ENCODE measurements at places on chromosomes 16 and 17.
A peak's percentile ranks its signal among the peaks of the same experiment; 100 is the strongest.

- DNase-seq = peak; percentile 29
Observed at GRCh38 chr17:4331614-4332013, 34.9 kb downstream of the UBE2G1 start.

DNA sequence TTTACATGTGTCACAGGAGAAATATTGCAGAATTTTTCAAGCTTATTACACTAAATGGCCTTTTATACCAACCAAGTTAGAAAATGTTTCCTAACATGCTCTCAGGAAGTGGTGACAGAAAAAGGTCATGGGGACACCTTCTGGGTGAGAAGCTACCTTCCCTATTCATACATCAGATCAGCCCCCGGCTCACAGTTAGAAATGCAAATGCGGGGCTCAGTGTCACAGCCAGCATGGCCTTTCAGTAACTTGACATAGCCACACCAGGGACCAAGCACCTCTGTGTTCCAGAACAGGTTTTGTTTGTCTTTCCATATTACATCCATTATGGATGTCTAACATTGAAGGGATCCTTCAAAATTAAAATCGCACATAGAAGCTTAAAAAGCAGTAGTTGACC, 59.5 kb downstream of the CHD9NB start:
- no peak for DNase-seq

- DNase-seq = no peak
Observed at GRCh38 chr16:88798772-88799455, 4.7 kb upstream of the CDT1 start.

DNA sequence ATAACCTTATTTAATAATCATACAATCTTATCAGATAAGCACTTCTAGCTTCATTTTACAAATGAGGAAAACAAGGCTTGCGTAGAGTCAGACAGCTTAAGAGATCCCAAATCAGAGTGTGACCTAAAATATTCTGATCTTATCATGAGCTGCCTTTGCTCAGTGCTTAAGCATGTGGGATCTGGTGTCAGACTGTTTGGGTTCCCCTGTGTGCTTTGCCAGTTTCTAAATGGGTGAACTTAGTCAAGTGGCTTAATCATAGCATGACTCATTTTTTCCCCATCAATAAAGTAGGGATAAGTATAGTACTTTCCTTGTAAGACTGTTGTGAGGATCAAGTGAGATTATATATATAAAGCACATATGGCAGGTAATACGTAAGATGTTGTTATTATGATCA, 612.6 kb upstream of the C16orf82 start:
- no peak for DNase-seq

GRCh38 chr16:67548265-67549126, 13.8 kb upstream of the CTCF start:
- no peak for DNase-seq

DNA sequence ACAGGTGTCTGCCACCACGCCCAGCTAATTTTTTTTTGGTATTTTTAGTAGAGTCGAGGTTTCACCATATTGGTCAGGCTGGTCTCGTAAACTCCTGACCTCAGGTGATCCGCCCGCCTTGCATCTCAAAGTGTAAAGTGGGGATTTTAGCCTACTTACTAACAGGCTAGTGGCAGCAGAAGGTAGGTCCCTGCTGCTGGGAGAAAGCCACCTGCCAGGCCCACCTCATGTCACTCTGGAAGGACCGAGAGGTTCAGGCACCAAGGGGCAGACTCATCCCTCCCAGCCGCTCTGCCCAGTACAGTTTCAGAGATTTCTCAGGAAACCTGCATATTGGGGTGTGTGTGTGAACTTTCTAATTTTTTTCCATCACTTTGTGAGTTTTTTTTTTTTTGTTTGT, 2.1 kb upstream of the RCVRN start:
- DNase-seq = no peak

GRCh38 chr16:85250609-85251223, 138.4 kb upstream of the CIBAR2 start:
- peak; percentile 81 for DNase-seq

DNA sequence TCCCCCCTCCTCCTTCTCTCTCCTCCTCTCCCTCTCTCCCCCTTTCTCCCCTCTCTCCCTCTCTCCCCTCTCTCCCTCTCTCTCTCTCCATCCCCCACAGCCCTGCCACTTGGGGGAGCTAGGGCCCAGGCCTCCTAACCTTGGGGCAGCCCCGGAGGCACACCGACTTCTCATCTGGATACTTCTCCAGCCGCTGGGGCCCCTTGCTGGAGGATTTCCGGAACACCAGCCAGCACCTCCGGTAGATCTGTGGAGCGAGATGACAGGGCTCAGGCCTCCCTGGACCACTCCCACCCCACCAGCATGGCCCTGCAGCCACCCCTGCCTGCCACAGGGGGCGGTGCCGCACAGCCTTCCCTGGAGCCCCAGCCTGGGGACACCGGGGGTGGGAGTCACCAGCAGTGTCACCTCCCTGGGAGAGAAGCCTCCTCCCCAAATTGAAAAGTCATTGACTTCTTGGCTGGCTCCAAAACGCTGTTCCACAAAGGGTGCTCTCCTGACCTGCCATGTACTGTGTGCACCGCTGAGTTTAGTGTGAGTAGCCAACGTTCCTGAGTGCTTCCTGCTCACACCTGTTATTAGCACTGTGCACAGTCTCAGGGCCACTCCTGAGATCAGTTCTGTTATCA, 10.5 kb downstream of the DOK4 start:
- DNase-seq = peak; percentile 64

DNA sequence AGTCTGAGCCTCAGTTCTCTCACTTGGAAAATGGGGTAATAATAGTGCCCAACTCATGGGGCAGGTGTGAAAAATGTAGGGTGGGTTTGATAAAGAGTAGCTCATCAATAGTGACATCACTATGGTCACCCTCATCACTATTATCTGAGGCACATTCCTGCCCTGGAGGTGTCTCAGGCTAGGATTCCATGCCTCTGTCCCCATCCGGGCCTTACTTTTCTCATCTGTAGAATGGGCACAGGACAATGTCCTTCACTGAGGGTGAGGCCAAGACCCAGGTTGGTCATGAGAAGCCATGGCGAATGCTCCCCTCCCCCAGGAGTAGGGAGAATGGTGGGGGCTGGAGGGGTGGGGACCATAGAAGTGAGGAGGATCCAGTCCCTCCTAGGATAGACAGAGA, 30.5 kb downstream of the MYO15A start:
- DNase-seq = no peak

DNA sequence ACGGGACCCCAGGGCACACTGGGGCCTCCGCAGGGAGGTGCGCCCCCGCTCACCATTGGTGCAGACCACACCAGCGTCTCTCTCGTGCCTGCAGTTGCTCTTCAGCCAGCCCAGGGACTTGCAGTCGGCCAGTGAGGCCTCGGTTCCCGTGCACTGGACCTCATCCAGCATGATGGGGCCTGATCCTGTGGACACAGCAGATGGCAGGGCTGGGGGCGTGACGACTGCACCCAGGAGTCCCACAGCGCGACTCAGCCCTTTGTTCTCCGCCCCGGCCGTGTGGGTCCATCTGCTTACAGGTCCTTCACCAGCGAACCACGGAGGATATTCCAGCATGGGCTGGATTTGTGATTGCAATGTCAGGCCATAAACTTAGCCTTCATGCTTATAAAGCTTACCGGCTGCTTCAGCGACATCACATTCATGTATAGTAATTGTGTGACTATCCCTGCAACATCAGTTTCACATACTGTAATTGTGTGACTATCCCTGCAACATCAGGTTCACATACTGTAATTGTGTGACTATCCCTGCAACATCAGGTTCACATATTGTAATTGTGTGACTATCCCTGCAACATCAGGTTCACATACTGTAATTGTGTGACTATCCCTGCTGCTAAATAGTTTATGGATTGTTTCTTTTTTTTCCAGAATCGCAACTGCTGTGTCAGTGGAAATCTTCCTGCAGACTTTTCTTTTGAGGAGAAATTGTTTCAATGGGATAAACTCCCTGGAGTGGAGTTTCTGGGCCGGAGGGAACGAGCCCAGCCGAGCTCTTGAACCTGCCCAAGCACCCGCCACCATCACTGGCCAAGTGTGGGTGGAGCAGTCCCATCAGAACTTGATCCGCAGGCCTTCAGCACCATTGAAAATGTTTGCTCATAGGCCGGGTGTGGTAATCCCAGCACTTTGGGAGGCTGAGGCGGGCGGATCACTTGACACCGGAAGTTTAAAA, 4.8 kb downstream of the LGALS3BP start:
- peak; percentile 32 for DNase-seq

GRCh38 chr17:50949128-50949988, 83.2 kb upstream of the TOB1 start:
- no peak for DNase-seq

GRCh38 chr17:43733956-43734355, 24.6 kb downstream of the SOST start:
- DNase-seq = no peak

DNA sequence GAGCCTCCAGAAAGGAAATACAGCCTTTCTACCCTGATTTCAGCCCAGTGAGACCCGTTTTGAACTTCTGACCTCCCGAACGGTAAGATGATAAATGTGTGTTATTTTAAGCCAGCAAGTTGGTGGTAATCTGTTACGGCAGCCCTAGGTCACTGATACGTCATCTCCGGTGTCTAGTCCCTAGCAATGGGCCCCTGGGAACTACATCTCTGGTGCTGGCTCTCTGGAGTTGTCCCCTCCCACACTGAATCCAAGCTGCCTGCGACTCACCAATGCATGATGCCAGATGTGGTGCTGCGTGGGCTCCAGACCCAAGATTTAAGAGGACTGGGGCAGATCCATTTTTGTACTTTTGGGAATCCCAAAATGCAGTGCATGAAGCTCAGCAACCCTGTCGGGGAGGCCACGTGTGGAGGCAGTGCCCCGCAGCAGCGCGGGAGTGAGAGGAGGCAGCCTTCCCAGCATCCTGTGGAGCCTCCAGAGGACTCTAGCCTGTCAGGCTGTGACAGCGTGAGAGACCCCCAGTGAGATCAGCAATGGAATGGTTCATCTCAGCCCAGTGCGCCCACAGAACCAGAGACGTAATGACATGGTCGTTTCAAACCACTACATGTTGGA, 43.6 kb upstream of the USP7 start:
- no peak for DNase-seq

- DNase-seq = no peak
Observed at GRCh38 chr16:78225919-78226318, 126.5 kb downstream of the WWOX start.

DNA sequence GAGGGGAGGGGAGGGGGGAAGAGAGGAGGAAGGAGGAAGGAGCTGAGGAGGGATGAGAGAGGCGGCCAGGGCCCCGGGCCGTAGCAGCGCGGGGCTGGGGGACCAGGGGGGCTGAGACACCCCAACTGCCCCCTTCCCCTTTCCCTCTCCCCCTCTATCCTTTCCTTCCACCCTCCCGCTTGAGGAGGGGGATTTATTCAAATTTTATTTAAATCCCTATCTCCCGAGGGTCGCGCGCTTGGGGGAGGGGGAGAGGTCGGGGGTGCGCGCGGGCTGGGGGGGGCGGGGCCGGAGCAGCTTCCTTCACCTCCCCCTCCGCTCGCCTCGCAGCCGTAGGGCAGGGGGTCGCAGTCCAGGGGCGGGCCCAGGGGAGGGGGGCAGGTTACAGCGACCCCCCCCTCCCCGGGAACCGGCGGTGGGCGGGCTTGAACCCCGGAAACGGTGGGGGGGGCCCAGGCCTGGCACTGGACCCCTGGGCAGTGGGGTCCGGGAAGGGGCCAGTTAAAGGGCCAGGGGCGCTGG, at the start of gene FBXL19:
TSS of gene FBXL19 (plus strand) at position 19 of the 522 bp plus-strand sequence. CDS start 2,183 bp downstream, outside the sequence.
- DNase-seq = no peak

DNA sequence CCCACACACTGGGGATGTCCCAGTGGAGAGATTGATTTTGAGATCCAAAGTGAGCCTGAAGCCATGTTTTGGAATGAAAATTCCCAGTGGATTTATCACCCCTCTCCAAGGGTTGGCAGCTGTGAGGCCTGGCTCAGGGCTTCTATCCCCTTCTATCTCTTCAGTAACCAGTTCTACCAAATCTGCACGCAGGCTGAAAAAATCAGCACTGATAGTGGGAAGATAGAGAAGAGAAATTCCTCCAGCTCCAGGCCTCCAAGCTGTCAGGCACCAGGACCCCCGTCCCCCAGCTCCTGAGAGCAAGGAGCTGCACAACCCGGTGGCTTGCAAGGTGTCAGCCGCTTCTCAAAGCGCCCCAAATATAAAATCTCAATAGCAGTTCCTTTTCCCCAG, 1.0 kb downstream of the FLOT2 start:
- DNase-seq = no peak

DNA sequence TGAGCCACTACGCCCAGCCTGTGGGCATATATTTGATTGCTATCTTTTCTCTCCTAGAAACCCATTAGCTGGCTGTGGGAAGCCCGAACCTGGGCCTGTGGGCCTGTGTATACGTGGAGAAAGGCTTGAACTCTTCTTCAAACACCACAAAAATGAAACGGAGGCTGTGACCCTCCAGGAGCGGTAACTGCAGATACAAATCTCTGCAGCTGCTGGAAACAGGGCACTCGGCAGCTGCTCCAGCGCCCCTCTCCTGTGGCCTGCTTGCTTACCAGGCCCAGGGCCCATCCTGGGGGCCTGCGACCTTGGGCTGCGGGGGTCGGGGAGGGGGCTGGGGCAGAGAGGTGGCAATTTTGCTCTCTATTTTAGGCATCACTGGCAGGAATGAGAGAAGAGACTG, 28.0 kb upstream of the MTSS2 start:
- DNase-seq = no peak

- DNase-seq = no peak
Observed at GRCh38 chr17:50805486-50805885, 29.9 kb upstream of the WFIKKN2 start.

GRCh38 chr17:78419970-78420815, 41.7 kb downstream of the PGS1 start:
- DNase-seq = no peak

- peak; percentile 77 for DNase-seq
Observed at GRCh38 chr17:82097184-82097918, 685 bp downstream of the FASN start.

- DNase-seq = peak; percentile 44
Observed at GRCh38 chr16:17556276-17557052, 85.7 kb upstream of the XYLT1 start.

- no peak for DNase-seq
Observed at GRCh38 chr16:86505185-86505898, 5.0 kb upstream of the FOXF1 start.

GRCh38 chr17:39623356-39623950, 3.3 kb upstream of the PPP1R1B start:
- DNase-seq = peak; percentile 66

GRCh38 chr16:27645396-27645795, 95.5 kb downstream of the KATNIP start:
- no peak for DNase-seq

GRCh38 chr17:33290253-33290652, 2.8 kb downstream of the ASIC2 start:
- DNase-seq = no peak

GRCh38 chr17:28406473-28406814, 432 bp upstream of the SLC46A1 start:
- DNase-seq = no peak
